Activated gamma-delta T cell (primary cell): ENCODE measurements at places on chromosomes 1 and 21.

GRCh38 chr1:159066108-159066507, 10.5 kb downstream of the AIM2 start:
- DNase-seq = no peak

DNA sequence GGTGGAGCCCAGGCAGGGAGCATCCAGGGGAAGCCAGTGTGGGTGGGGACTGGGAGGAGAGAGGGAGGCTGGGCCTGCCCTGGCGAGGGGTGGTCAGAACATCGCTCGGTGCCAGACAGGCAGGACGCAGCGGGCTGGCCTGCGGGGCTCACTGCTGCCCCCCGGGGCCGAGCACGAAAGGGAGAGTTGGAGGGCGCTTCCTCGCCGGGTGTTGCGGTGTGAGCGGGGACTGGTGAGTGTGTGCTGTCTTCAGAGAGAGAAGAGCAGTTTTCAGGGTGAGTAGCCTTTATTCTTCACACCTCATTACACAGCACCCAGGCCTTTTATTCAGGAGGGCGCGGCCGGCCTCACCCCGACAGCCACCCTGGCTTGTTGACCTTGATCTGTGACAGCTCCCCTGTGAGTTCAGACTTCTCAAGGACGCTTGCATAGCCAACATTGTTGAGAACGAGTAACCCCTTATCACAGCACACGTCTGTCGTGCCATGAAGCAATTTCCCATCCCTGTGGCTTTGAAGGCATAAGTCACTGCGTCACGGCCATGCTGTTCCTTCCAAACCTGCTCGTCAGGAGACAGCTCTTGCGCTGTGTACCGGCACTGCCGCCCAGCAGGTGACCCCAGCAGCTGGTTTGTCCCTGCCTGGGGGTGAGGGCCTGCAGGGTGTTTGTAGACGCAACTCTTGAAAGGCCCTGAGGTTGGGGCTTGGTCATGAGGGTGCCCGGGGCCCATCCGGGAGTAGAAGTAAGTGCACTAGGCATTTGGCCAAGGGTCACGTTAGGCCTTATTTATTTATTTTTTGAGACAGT, 54.6 kb downstream of the PRKCZ start:
- DNase-seq = no peak

DNA sequence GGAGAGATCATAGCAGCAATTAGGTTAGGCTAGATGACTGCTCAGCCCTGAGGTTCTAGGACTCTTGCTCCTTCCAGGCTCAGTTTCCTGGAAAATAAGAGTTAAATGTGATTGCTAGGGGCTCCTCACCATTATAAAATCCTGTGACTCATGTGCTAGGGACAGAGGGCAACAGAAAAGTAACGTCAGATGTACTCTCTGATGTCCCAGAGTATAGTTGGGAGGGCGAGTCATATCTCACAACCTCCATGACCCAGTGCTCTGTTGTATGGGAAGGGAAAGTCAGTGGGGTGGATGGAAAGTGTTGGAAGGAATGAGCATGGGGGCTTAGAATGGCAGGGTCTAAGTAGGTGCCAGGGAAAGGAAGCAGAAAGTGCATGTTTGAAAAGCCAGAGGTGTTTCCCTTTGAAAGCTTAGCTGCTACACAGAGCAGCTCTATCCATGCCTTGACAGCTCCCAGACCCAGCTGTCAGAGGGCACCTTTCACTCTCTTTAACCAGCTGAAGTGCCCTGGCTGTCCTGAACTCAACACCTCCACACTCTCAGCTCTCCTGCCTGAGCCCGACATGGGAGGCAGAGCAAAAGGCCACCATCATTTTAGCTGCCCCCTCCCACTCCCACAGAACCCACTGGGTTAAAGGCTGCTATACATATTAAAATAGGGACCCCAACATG, 11.6 kb downstream of the GJA5 start:
- no peak for DNase-seq

DNA sequence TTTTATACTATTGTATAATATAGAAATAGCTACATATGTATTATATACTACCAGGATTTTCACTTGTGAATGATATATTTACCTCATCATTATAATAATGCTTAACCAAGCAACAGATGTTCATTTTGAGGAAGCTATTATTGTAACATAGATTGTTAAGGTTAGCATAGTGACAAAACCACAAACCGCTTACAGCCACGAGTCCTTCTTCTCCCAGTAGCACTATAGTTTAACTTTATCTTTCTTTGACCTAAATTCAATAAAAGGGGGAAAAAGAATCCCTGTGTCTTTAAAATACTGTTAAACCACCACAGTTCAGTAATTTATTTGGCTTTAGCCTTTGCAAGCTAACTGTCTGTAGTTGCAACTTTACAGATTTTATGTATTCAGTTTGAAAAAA, 1039.4 kb upstream of the B3GALT2 start:
- no peak for DNase-seq

DNA sequence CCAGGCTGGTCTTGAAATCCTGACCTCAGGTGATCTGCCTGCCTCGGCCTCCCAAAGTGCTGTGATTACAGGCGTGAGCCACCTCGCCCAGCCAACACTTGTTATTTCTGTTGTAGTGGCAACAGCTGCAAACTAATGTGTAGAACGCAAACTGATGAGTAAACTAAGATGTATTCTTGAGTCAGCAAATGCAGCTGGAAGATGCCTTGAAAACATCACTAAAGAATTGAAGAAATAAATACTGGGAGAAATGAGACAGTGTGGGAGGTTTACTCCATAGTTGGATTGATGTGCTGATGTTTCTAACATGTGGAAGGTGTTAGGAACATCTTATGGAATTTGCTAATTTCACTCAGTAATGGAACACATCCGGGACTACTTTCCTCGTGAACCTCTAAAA, 61.3 kb upstream of the KCNE2 start:
- DNase-seq = no peak
